AG10803 (cell line): ENCODE measurements at places on chromosomes 3 and 15.
A peak's percentile ranks its signal among the peaks of the same experiment; 100 is the strongest.

DNA sequence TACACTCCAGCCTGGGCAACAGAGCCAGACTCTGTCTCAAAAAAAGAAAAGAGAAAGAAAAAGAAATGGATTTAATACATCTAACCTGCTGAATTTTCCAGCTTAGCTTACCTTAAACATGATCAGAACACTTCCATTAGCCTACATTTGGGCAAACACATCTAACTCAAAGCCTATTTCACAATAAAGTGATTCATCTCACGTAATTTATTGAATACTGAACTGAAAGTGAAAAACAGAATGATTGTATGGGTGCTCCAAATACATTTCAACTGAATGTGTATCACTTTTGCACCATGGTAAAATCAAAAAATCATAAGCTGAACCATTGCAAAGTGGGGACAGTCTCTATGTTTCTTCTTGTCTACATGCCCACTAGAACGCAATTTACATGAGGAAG, 9.0 kb downstream of the PIK3R4 start:
- DNase-seq, result peak; percentile 14

DNA sequence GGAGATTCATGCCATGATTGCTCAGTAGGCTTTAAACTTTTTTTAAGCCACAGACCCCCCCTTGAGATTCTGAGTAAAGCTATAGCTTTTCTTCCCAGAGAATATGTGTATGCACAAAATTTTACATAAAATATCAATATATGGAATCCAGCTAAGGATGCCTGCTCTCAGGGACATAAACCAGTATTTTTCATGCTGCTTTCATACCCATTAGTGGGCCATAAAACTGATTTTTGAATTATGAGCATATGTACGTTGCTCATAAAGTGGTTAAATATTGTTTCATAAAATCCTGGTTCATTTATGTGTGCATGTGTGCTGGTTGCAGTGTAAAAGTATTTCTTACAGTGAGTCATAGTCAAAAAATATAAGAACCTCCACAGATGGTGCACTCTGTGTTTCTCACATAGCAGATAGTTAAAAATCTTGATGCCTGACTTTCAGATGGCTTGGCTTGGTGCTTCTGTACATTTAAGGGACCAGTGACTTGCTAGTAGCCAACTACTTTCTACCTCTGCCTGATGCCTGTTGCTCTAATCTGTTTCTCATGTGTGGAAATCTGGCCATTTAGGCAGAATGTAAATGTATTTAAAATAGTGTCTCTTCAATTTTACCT, 71.9 kb downstream of the ARHGEF26 start:
- peak; percentile 40 for DNase-seq

DNA sequence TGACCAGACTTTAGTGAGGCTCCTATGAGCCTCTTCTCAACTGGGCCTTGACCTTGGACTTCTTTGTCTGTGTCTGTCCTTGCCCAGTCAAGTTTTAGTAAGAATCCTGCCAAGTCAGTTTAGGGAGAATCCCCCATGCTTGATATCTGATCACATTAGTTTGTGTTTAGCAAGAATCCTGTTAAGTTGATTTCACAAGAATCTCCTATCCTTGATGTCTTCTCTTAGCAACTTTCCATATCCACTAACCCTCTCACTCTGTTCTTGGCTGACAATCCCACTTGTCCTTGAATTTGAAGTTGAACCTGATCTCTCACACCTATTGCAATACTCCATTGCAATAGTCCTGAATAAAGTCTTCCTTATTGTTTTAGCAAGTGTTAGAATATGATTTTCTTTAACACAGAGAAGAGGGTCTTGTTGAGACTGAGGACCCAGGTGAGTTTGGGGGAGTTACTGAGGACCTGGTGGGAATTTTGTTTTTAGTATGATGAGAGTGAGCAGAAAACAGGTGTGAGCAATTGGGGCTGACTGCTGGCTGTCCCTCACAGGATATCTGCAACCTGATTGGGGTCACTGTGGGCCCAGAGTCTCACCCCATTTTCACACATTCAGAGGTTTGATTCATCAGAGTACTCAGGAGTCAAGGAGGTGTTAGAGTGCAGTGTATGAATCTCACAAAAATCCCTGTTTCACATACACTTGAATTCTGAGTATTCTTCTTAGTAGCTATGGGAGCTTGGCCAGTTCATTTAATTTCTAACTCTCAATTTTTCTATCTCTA, 39.9 kb upstream of the TNFAIP8L3 start:
- no peak for DNase-seq

- peak; percentile 55 for DNase-seq
Measured at GRCh38 chr15:40449275-40449674, 8.5 kb downstream of the BAHD1 start.

GRCh38 chr3:39587113-39587512, 119.6 kb downstream of the MOBP start:
- no peak for DNase-seq

GRCh38 chr3:4711680-4711992, 218.5 kb downstream of the ITPR1 start:
- no peak for DNase-seq

DNA sequence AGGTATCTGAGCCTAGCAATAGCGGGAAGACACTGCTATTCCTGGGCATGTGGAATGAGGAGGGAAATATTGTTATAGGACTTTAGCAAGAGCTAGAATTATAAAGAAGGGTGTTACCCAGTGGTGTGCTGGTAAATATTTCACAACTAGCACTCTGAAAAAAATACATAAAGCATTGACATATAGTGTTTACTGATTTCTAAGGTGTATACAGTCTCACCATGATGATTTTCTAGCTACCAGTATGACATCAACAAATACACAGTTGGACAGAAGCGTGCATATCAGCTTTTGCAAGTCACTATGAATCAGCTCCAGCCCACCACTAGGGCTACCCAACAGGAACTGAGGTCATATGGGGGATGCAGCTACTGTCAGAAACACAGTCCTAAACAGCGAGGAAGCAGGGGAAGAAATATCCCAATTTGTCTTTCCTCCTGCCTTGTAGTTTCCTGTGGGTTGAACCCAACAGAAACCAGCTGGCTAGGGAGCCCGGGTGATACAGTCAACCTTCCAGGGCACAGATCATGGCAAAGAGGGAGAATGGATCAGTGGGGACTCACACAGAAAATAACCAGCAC, 39.6 kb downstream of the HGD start:
- DNase-seq, result peak; percentile 42

DNA sequence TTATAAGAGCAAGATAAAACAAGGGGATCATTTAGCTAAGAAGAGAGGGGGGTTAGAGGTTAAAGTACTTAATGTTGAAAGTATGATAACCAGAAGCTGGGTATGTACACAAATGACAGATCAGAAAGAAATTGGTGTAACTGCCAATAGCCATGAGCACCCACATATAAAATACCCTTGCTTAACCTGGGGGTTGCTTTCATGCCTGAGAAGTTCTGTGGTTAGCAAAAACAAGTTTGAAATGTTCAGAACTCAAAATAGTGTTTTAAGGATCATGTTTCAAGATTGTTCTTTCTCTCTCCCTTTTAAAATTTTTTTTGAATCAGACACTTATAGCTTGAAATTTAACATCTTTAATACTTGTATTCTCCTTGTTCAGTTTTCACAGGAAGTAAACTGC, 321.4 kb upstream of the GBE1 start:
- peak; percentile 34 for DNase-seq

- DNase-seq, result no peak
Measured at GRCh38 chr3:26104851-26105251, 315.0 kb downstream of the OXSM start.

DNA sequence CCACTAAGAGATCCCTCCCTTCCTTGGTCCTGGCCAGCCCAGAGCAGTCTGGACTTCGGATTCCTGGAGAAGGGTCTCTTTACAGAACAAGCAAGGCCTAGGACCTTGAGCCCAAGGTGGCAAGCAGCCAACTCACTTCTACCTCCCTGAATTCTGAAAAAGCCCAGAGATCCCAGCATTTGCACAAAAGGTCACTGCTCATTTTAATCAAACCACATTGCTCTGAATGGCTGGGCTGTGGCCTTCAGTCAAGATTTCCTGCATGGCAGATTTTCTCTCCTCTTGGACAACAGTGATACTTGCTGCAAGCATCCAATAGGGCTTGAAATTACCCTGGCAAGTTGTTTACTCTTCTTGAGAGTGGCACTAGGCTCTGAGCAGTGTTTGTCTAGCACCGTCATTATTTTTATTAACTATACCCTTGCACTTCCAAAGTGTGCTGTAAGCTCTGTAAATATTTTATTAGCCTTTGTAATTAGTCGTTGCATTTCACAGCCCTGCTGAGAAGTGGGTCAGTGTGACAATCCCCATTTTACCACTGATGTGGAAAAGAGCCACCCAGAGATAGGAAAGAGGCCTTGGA, 274.7 kb upstream of the CTNNB1 start:
- no peak for DNase-seq

GRCh38 chr15:70336425-70337009, 238.8 kb upstream of the TLE3 start:
- no peak for DNase-seq

DNA sequence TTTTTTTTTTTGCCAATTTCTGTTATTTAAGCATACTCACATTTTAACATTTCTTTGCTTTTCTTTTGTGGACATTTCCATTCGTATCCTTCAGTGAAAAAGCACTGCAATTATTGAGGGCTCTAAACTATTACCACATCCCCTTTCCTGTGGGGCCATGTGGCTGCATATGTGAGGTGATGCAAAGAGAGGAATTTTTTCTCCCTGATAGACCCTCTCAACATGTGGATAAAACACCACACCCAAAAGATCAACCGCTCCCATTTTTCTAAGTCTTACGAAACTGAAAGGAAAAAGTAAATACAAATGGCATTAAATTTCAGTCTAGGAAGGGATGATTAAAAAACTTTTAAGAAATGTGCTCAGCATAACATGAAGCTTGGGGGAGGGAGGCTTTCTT, 68.8 kb downstream of the DNAJC13 start:
- DNase-seq, result peak; percentile 64

- no peak for DNase-seq
Measured at GRCh38 chr3:46663591-46664135, 29.8 kb downstream of the ALS2CL start.

DNA sequence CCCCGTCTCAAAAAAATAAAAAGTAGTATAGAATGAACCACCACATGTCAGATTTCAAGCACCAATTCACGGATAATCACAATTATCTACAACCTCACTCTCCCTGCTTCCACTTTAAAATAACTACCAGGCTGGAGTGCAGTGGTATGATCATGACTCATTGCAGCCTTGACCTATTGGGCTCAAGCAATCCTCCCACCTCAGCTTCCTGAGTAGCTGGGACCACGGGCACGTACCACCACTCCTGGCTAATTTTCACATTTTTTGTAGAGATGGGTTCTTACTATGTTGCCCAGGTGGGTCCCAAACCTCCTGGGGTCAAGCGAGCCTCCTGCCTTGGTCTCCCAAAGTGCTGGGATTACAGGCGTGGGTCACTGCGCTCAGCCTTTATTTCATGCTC, 38.1 kb upstream of the LDHAL6B start:
- peak; percentile 42 for DNase-seq

DNA sequence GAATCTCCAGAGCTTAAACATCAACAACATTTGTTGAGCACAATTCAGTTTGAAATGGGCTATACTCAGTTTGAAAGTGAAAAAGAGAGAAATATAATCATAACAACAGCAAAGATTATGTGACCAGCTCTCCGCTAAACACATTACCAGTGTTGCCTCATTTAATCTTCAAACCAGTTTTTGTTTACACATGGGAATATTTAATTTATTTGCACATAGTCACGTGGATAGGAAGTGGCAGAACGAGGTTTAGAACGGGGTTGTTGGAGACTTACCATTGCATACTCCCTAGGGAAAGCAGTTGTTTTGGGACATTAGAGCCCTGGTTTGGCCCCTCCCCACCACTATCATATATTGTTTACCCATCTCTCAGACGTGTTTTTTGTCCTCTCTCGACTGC, 77.2 kb downstream of the IL1RAP start:
- DNase-seq, result no peak

DNA sequence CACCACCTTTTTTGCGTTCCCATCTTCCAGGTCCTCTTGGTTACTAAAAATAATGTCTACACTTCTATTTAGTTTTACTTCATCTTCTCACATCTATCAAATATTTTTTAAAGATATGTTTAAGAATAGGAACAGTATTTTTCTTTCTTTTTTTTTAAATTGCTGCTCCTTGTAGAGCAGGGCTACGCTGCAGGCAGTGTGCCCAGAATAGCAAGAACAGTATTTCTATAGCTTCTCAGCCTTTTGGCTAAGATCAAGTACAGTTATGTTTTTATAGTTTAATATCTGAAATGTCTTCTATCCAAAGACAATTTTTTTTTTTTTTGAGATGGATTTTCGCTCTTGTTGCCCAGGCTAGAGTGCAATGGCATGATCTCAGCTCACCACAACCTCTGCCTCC, 73.0 kb downstream of the MYO9A start:
- DNase-seq, result no peak

- no peak for DNase-seq
Measured at GRCh38 chr3:128572644-128573105, 77.9 kb downstream of the RPN1 start.

- DNase-seq, result no peak
Measured at GRCh38 chr3:23550402-23550801, 255.4 kb upstream of the UBE2E1 start.

- DNase-seq, result no peak
Measured at GRCh38 chr3:159609625-159610024, 379.0 kb upstream of the IL12A start.

- no peak for DNase-seq
Measured at GRCh38 chr15:89132611-89133507, 44.6 kb downstream of the ABHD2 start.

GRCh38 chr15:79872358-79873017, 24.3 kb downstream of the MTHFS start:
- DNase-seq, result peak; percentile 69

- no peak for DNase-seq
Measured at GRCh38 chr3:86056962-86057361, 934.0 kb downstream of the VGLL3 start.

- DNase-seq, result no peak
Measured at GRCh38 chr3:116444819-116445310, 422 bp downstream of the LSAMP start.

DNA sequence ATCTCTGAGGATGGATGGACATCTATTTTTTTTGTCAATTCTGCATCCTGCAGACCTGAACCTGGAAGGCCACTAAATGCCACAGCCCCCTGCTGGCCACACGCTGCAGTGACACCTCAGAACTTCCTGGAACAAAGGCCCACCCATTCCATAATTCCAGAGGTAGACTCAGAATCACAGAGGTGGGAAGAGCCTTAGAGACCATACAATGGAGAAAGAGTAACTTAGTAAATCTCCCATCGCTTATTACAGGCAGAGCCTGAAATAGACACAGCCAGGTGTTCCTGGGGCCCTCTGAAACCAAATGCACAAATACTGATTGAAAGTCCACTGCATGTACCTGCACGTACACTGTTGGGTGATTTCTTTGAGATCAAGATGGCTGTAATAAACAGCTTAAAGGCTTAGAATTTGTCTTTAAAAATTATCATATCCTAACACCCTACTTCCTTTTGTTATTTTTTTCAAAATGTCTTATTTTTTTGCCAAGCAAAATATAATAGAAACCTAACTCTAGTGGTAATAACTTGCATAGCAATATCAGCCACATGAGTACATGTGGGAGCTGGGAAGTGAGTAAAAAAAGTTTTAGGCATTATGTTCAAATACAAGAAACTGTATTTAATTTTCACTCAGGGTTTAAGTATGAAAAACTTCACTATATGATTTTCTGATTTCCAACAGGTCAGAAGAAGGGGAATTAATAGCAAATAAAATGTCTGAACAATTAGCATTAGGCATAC, 62.7 kb downstream of the EOMES start:
- peak; percentile 39 for DNase-seq

GRCh38 chr3:48561045-48561736, 2.4 kb downstream of the UCN2 start:
- peak; percentile 39 for DNase-seq
